ENCODE measurements at places on chromosomes 4 and X.

GRCh38 chrX:53441531-53442321 lies 7.6 kb upstream of the HSD17B10 start:
- DNase-seq = peak; percentile 82

GRCh38 chrX:24732766-24733500 lies 39.2 kb downstream of the POLA1 start:
- no peak for DNase-seq

DNA sequence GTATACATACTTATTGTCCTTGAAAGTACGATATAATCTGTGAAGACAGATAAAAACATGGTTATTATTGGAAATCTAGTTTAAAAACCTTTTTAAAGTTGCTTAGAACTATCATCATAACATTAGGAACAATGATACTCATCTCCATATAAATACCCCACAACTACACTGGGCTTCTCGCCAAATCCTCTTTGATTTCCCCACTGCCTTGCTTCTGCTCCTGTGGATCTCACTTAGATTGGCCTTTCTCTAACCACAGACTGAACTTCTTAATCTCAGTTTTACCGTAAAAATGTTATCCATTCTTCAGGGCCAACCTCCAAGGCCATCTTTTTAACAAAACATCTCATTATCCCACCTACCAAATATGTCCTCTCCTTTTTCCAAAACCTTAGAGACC lies 77.6 kb downstream of the PRKG2 start:
- DNase-seq = no peak

DNA sequence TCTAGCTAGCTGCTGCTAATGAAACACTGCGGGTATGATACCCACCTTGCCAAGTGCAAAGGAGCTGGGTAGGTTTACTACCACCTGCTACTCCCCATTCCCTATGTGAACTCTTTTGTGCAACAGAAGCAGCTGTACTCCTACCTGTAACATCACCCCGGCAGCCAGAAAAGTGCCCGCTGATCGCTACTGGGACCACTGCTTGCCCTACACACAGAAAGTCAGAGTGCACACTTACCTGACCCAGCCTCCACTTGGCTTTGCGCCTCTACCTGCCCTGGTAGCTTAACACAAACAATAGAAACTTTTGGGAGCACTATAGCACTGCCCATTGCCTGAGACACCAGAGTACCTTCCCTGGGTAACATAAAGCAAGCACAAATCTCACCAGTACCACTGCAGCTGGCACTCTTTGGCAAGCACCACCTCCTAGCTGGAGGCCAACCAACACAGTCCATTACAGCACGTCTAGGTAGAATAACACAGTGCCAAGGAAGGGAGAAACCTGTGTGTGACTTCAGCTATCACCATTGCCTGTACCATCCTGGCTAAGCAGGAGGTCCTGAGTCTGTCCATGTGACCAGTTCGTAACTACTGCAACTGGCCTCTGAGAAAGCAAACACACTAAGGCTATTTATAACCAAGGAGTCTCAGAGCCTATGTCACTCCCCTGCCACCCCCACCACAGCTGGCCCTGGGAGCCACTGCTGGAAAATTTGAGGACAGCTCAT lies 80.1 kb downstream of the CENPC start:
- DNase-seq = no peak

DNA sequence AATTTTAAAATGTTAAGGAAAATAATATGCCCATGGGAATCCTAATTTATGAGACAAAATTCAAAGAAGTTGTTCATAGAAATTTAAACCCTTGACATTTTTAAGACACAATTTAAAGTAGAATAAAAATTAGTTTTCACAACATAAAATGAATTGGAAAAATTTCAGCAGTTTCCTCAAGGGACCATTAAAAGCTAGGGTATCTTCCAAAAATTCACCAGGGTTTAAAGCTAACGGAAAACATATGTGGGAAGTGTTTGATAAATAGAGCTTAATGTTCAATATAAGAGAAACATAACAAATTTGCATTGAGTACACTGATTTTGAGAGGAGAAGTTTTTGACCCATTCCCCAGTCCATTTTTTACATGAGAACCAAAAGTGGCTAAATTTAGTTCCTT lies 228.9 kb upstream of the TTC29 start:
- DNase-seq = no peak

DNA sequence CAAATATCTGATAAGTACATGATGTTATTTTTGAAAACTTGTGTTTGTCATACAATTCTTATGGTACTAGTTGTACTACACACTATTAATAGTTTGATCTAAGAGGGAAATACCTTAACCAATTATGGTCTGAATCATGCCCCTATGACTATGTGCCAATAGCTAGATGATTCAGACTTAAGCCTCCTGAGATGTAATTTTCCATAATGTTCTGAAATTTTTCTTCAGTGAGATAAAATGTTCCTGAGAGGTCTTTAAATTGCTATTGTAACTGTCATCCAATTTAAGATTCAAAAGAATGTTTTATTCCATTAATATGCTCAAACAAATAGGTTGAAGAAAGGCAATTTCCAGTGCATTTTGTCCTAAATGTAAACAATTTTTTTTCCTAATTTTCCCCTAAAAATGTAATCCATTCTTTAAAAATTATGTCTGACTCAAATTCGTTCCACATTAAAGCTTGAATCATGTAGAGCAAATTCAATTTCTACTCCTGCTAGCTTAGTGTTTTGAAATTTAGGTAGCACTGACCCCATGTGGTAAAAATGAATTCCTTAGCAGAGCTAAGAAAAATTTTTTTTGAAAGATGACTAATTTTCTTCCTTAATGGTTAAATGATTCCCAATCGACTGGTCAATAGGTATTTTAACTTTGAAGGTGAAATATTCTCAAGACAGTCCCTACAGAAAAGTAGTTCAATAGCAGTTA lies 49.1 kb downstream of the APOOL start:
- DNase-seq = no peak

- no peak for DNase-seq
These were observed 33.3 kb upstream of the TMEM184C start for GRCh38 chr4:147583876-147584275.

- DNase-seq = no peak
These were observed 150.9 kb downstream of the BCOR start for GRCh38 chrX:39946822-39947221.

DNA sequence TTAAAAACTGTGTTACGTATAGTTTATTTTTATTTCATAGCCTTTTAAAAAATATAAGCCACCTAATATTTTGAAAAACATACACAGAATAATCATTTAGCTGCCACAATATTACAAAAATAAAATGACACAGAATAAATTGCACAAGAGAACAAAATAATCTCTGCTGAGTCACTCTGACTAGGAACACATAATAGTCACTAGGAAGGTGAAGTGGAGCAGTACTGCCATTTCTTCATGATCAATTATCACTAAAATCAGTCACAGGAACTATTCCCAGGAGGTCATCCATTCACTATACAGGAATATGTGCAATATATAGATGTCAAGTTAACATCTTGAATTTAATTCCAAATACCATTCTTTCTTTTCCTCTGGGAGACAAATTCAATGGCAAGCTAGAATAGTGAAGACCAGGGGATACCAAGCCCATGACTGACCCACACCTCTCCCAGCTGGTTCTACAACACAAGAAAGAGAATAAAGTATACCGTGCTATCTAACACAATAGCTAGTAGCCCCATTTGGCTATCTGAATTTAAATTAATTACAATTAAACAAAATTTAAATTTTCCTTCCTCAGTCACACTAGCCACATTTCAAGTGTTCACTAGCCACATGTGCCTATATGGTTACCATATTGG lies 5.9 kb downstream of the SMIM43 start:
- no peak for DNase-seq

DNA sequence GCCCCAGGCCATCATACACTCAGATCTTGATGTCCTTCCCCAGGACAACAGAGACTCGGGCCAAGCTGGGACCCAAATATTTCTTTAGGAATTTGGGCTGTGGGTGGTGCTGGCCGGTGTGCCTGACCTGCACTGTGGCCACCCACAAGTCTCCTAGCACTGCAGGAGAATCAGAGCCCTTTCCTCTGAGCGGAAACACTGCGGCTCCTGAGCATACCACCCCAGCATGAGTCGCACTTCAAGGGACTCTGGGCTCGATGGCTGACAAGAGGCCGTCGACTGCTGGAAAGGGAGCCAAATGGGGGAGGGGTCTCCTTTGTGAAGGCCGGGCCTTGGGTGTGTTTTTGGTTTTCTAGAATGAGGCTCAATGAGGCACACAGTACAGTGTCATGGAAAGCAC lies 13.0 kb upstream of the IRAK1 start:
- DNase-seq = no peak

- no peak for DNase-seq
These were observed 54.6 kb upstream of the HHIP start for GRCh38 chr4:144591401-144591800.

- DNase-seq = no peak
These were observed at the start of gene GLRB for GRCh38 chr4:157075811-157076577. Gene GLRB, plus strand, starts transcription at chr4:157076150. Its CDS starts 1,875 bp downstream, at chr4:157078025.

DNA sequence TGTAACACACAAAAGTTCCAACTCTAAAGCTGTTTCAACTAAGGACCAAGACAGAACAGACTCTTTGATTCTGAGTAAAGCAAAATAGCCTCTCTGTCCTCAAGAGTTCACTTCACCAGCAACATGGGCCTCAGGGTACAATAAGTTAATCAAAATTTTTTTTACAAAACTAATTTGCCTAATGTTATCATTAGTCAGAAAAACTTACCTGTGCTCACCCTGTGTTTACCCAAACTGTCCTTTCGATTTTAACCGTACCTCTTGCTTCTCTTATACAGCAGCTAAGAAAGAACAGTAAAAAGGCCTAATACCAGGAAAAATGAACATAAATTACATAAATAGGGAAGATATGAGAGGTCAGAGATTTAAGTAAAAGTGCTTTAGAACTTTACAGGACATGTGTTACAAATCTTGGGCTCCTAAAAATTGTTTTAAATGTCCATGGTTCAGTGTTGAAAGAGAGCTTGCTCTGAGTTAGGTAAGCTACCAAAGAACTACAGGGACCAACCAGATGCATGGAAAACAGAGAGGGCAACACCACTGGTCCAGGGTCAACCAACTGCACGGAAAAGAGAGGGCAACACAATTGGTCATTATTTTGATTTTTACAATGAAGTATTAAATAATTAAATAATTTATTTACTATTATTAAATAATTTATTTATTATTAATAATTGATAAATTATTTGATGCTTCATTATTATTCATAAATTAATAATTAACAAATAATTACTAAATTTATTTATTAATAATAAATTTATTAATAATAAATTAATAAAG lies 73.1 kb downstream of the FAT1 start:
- DNase-seq = no peak

DNA sequence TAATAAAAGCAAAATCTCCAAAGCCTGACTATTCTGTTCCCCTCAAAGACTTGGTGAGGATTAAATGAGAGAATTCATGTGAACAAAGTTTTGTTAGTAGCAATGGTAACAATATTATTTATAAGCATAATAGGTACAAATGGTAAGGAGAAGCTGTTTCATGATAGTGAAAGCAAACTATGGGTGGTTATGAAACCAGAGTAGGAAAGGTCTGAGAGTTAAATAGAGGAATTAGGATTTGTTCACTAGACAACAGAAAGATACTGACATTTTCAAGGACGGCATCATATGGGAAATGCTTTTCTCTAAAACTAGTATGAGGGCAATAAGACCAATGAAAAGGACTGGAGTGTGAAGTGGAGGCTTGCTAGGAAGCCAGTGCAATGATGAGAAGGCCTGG lies 128.6 kb upstream of the FTHL17 start:
- DNase-seq = no peak

- no peak for DNase-seq
These were observed 120.2 kb upstream of the FAM9C start for GRCh38 chrX:13164611-13165010.

DNA sequence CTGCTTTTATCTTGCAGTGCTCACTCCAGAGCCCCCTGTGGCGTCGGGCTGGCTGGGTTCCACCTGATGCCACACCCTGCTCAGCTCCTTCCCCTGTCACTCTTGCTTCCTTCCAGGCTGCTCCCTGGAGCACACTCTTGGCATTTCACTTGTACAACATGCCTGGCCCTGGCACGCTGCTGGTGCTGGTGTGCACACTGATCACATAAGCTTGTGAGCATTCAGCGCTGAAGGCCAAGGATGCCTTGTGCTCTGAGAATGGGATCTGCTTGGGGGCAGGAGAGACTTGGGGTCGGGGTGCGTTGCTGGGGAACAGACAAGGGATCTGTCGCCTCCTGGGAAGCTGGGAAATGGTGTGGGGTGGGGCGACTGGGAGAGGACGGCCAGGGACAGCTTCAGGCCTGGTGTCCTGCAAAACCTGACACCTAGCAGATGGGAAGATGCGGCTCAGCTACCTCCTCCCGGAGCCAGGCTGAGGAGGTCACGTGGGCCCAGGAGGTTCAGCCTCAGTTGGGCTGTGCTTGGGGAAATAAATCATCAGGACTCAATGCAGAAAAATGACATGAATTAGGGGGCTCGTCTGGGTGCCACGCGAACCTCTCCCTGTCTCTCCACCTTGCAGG lies 108.5 kb downstream of the PHKA2 start:
- DNase-seq = no peak

DNA sequence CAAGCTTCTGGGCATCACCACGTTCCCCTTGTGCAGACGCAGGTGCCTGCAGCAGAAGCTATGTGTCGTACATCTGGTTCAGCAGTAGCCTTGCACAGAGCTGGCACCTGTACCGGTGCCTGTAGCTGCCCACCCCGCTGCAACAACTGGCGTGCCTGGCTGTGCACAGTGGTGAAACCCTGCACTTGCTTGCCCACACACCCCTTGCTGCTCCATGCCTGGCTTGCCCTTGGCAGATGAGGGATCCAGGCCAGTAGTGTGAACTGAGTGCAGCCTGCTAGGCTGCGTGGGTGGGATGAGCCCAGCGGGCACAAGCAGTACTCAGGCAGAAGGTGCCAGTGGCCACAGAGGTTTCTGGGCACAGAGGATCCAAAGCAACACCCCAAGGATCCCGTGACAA lies 528.4 kb downstream of the PPARGC1A start:
- no peak for DNase-seq

- no peak for DNase-seq
These were observed 236.1 kb upstream of the LDB2 start for GRCh38 chr4:17134565-17134964.

DNA sequence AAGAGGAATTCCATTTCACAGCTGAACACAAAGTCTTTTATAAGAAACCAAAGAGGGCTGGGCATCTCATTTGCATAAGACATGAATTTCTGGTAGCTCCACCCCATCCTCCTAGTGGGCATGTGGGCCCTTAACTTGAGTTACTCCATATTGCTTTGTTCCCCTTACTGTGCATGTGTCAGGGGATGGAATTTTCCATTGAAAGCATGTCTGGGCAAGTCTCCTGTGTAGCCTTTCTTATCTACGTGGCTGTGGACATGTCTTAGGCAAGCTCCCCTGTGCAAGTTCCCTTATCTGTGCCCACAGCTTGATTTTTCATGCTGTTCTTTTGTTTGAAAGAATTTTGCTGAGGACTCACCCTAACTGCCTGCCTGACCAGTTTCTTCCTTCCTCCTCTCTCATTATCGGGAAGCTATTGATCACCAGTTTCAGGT lies 123.5 kb upstream of the JADE1 start:
- DNase-seq = no peak

All from CD4-positive, alpha-beta T cell treated with Interleukin-12 subunit alpha and Interleukin-12 subunit beta, for 1 hour (primary cell).